CD4-positive, alpha-beta T cell treated with Interleukin-6 for 4 hours (primary cell): ENCODE measurements at places on chromosomes 2 and 18.

GRCh38 chr2:18959952-18960717, 370.8 kb upstream of the NT5C1B start:
- DNase-seq, result no peak

GRCh38 chr2:121080013-121080772, 204.8 kb downstream of the TFCP2L1 start:
- peak; percentile 43 for DNase-seq

DNA sequence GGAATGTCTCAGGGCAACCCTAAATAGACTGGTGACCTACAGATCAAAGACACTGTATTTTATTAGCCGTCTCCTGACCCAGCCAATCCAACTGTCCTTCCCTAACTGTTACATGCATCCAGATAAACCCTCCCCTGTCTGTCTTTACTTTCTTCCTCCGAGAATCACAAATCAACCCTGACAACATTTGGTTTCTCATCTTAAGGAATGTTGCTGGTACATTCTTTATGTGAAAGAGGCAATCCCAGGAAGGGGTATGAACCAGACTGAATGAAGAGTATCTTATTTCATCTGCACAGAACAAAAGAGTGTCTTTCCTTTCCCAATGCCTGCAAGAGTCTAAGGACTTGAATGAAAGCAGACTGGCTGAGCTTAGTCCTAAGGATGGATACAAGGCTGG, 113.9 kb upstream of the LTBP1 start:
- DNase-seq, result no peak

- DNase-seq, result no peak
Observed at GRCh38 chr2:238710032-238710735, 137.7 kb upstream of the TWIST2 start.

DNA sequence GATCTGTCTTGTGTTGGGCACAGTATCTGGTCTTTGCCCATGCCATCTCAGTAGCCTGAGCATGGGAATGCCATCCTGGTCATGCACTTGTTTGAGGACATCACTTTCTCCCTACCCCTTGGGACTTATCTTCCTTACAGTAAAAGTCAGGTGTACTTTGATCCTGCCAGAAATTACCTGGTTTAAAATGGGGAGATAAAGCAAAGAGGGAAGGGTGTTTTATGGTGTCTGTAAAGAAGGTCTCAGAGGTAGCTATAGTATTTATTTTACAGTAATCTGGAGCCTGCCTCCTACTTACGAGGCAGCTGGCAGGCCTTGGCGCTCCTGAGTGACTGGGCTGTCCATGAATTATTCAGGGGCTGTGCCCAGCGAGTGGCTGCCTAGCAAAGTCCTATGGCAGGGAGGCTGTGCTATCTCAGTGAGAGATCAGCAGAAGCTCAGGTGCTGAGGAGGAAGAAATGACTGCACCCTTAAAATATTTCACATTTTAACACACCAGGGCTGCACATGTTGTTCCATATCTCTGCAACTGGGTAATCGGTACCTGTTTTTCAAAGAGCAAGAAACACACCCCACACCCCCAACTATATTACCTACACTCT, 93.9 kb downstream of the SPTBN1 start:
- no peak for DNase-seq

DNA sequence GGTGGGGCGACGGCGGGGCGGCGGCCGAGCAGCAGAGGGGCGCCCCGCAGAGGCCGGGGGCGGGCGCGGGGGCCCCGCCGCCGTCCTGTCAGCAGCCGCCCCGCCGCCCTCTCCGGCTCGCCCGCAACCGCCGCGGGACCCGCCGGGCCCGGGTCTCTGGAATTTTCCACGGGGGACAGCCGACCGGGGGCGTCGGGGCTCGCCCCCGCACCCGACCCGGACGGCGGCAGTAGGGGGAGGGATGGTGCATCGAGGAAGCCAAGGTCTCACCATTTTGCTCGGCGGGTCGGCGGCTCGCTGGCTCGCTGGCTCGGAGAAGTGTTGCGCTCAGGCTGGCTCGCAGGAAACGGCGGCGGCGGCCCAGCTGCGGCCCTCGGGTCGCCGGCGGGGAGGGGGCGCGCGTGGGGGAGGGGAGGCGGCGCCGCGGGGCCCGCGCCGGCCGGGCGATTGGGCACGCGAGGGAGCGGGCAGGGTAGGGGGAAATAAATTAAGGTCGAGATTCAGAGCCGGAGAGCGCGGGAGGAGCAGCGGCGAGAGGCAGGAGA, 405 bp downstream of the PPP3R1 start:
- DNase-seq, result peak; percentile 40

DNA sequence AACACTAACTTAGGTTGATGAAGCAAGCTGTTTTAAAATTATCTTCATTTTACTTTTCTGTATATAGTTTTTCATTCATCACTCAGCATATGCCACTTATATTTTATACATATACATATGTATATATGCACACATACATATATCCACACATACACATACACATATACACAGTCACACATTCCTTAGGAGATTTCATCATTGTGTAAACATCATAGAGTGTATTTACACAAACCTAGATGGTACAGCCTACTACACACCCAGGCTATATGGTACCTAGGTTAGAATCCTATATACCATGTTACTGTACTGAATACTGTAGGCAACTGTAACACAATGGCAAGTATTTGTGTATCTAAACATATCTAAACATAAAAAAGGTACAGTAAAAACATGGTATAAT, 295.5 kb upstream of the LYPD1 start:
- no peak for DNase-seq

- no peak for DNase-seq
Observed at GRCh38 chr2:223010641-223011040, 41.3 kb upstream of the KCNE4 start.

GRCh38 chr2:227033471-227034148, 130.4 kb downstream of the COL4A4 start:
- DNase-seq, result peak; percentile 7

DNA sequence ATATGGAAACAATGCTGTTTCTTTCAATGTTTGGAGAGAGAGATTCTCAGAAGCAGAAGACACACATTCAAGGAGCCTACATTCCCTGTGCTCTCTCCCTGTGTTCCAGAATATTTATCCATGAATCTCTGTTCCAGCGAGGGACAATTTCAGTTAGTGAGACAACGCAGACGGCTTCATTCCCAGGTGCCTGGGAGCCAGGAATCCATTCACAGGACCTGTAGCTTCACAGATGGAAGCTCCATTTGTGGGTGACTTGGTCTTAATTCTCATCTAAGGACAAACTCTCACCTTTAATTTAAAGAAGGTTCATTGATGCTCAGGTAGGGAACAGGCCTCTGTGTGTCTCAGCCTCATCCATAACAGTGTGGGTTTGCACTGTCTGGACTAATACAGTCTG, 1156.6 kb downstream of the RPIA start:
- no peak for DNase-seq

DNA sequence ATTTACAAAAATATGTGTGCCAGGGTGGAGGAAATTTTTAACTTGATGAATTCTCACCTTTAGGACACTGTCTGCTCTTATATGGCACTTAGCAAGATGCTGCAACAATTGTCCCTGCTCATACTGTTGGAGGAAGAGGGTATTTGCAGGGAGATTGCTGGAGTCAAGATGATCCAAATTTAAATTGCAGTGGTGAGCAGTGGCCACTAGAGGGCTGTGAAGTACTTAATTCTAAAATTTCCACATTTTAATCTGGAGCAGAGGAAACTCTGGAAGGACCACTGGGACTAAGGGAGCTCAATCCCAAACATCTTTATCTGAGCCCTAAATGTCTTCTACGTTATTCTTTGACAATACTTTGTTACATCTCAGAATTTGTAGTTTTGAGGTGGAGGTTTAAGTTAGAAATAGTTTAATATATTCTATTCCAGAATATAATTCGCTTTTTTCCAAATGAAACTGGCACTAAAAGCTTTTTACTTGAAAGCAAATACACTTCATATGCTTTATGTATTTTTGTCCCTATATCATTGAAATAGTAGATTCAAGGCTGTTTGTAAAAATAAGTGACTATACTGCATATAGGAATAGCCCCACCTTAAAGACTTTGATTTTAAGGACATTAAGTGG, 33.0 kb upstream of the PTH2R start:
- peak; percentile 20 for DNase-seq

DNA sequence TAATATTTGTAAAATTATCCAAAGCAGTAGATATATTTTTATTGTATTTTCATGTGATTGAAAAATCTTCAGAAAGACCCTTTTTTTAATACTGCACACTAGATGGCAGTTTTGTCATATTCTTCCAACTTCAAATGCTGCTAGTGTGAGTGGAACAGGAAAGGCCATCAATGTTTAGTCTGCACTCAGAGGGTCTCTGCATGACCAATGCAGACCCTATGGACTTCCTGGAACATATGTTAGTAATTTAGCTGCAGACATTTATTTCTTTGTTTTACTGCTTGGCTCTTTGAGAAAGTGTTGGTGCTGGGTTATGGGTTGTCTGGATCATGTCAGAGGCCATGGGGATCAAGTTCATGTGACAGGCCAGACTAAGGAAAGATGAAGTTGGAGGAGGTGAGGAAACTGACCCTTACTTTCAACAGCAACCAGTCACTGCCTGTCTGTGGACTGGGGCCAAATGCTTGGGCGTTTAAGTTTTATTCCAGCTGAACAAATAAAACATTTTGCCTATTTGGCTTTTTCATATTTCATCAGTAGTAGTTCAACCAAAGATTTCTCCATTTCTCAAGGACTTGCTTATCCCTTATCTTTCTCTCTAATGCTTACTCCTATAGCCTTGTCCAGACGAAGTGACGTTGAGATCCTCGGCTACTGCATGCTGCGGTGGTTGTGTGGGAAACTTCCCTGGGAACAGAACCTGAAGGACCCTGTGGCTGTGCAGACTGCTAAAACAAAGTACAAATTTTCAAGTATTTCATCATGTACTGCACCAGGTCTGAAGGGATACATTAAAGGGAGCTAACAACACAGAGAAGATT, 84.8 kb downstream of the VRK2 start:
- DNase-seq, result no peak

DNA sequence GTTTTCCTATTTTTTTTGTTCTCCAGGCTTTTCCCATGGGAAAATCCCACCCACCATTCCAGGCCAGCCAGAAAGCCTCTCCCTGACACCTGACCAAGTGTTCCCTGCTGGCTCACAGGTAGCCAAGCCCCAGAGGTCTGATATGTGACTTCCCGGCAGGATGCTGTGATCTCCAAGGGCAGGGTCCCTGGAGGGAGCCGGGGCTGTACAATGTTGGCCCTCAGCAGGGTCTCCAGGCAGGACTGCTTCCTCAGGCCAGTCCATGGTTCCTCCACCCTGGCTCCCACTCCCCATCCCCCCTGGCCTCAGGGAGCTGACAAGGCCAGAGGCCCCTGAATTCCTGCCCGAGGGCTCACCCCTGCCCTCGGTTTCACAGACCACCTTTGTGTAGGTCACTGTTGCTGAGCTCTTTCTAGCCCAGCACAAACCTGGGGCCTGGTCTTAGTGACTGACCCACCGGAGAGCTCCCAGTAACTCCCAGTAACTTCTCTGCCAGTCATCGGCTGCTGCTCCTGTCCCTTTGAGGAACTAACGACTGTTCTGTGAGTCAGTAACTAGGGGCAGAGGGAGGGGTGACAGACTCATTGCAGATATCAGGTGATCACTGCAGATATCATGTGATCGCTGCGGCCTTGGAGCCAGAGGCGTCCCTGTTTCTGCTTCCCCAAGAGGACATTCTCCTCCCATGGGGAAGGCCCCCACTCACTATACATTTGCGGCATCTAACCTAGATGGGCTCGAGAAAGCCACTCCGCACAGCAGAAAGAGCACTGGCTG, 38.7 kb downstream of the SDC1 start:
- DNase-seq, result no peak

- DNase-seq, result no peak
Observed at GRCh38 chr2:54904836-54905235, 145.4 kb downstream of the RTN4 start.

- DNase-seq, result no peak
Observed at GRCh38 chr2:202765436-202765835, 106.1 kb downstream of the ICA1L start.

DNA sequence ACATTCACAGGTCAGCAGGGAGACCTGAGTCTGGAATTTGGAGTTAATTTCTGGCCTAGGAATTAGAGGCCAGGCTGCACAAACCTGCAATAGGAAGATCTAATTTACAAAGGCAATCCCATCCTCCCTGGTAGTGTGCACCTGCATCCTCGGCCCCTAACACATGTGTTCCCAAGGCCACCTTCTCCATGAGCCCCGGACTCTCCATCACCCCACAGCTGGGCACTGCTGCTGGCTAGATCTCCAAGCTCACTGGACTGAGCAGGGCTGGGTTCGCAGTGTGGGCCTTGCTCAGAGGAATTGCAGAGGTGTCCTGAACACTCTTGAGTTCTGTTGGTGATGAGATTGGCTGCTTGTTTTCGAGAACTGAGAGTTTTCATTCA, 162.6 kb upstream of the TWIST2 start:
- DNase-seq, result no peak

- no peak for DNase-seq
Observed at GRCh38 chr2:73707636-73708035, 29.5 kb downstream of the TPRKB start.

GRCh38 chr18:11064727-11065460, 84.5 kb downstream of the PIEZO2 start:
- no peak for DNase-seq

- DNase-seq, result no peak
Observed at GRCh38 chr2:127143841-127144782, 37.2 kb upstream of the BIN1 start.

- no peak for DNase-seq
Observed at GRCh38 chr2:120209427-120210269, 13.6 kb downstream of the TMEM185B start.

DNA sequence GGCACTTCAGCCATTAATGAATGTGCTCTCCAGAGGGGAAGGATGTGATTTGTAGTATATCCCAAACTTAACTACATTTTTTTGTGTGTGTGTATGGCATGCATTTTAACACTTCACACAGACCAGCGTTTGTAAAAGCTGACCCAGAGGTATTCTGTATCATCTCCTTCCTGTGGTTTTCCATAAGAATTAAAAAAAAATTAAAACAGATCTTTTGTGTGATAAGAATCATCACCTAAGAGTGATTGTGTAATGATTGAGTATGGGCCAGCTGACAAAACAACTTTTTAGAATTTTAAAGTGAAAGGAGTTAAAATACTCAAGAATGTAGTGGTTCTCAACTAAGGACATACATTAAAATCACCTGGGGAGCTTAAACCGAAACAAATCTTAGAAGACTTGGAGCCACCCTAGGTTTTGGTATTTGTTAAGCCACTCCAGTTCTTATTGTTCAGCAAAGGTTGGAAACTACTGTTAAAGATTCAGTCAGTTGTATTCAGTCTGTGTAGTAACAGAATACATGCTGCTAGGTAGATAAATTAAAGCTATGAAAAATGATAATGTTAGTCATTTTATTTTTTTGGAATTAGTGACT, 120.1 kb downstream of the HAUS1 start:
- DNase-seq, result no peak
